ENCODE measurements at places on chromosomes 7 and 10.

DNA sequence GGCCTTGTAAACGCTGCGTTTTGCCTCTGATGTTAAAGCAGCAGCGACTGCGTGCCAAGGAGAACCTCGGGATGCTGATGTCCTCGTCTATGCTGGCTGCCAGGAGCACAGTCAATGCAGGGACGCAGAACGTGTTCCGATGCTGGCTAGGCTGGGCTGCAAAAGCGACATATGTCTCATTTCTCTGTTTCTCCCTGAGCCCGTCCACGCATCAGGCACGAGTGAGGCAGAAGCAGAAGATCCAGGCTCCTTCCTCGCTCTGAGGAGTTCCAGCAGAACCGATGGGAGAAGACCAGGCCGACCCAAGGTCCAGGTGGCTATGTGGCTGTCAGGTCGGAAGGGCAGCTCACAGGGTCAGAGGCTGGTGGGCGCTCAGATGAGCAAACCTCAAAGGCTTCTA lies 3.7 kb upstream of the FOXL3 start:
- no peaks in the 10 kb centered on the region for H3K36me3 ChIP-seq
- H3K4me1 ChIP-seq = peaks cover 7% of the 10 kb centered on the region
- H3K27me3 ChIP-seq = no peaks in the 10 kb centered on the region
- no peak overlapping the region for H3K27ac ChIP-seq
- no peak overlapping the region for H3K4me3 ChIP-seq

GRCh38 chr10:113539789-113540188 lies 13.1 kb upstream of the HABP2 start:
- peak; percentile 41 for DNase-seq
- no peak overlapping the region for H3K27ac ChIP-seq
- H3K27me3 ChIP-seq = no peaks in the 10 kb centered on the region
- no peaks in the 10 kb centered on the region for H3K36me3 ChIP-seq
- no peak overlapping the region for H3K4me3 ChIP-seq

DNA sequence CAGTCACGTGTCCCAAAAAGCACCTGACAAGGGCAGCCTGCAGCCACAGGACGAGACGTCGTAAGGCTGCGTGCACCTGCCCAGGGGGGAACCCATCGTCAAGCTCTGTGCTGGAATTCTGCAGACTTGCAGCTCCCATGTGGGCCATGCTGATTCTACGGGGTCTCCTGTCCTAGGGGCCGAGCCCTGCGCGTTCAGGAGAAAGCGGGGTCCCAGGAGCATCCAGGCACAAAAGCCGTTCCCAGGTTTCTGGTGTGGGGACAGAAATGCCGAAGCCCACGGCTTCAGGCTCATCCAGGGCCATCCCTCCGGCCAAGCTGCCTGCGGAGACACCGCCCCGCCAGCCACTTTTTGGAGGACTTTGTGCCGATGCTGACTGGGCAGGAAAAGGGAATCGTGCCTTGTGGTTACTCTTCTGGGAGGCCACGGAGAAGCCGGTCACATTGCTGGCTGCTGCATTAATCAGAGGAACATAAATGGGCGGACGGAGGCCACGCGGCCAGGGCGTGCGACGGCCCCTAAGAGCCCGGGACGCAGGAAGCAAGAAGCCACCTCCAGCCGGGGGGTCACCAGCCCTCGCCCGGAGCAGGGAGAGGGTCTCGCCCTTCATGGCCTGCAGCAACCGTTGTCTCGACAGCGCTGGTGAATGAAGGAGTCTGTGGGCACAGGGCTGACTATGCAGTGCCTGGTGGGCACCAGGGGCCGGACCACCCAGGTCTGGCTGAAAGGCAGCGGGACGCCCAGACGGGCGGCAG lies 62.6 kb upstream of the PDGFA start:
- H3K4me3 ChIP-seq = no peak overlapping the region
- peaks cover 3% of the 10 kb centered on the region for H3K4me1 ChIP-seq
- no peak for DNase-seq
- H3K27ac ChIP-seq = no peak overlapping the region
- peaks cover 8% of the 10 kb centered on the region for H3K36me3 ChIP-seq

DNA sequence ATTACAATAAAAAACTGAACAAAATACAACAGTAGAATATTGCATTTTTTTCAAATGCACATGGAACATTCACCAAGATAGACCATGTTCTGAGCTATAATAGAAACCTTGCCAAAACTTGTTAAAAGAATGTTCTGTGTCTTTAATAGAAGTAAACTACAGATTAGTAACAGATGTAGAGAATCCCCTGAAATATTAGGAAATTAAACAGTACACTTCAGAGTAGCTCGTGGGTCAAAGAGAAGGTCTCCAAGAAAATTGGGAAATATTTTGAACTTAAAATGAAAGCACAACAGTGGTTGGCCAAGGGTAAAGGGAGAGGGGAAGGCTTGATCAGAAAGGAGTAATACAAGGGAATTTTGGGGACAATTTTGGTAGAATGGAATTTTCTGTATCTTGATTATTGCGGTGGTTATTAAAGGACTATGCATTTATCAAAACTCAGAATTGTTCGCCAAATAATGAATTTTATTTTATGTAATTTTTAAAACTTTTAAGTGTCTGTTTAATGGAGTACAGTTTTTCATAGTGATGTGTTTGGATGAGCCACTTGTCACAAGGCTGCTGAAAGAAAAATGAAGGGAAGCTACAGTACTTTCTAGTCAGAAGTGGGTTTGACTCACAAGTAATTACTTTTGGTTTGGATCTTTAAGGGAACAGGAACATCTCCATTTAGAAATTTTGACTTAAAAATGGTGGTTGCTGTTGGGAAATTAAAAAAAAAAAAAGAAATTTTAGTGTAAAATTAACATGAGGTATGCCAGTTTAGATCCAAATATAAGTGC lies 10.2 kb downstream of the PLEKHA8 start:
- H3K4me1 ChIP-seq = peaks cover 11% of the 10 kb centered on the region
- H3K36me3 ChIP-seq = no peaks in the 10 kb centered on the region
- H3K4me3 ChIP-seq = no peak overlapping the region
- no peak overlapping the region for H3K27ac ChIP-seq

GRCh38 chr10:45553155-45553554 lies 119.4 kb downstream of the ZFAND4 start:
- no peaks in the 10 kb centered on the region for H3K27me3 ChIP-seq
- peaks cover 8% of the 10 kb centered on the region for H3K36me3 ChIP-seq
- H3K27ac ChIP-seq = no peak overlapping the region
- DNase-seq = no peak

- H3K27me3 ChIP-seq = no peaks in the 10 kb centered on the region
- no peak for DNase-seq
- no peak overlapping the region for H3K4me3 ChIP-seq
- no peaks in the 10 kb centered on the region for H3K36me3 ChIP-seq
- H3K4me1 ChIP-seq = peaks cover 1% of the 10 kb centered on the region
These were observed 3.9 kb upstream of the FAM13C start for GRCh38 chr10:59366290-59366689.

GRCh38 chr7:117176206-117176605 lies 146.7 kb downstream of the WNT2 start:
- no peaks in the 10 kb centered on the region for H3K27me3 ChIP-seq
- no peaks in the 10 kb centered on the region for H3K4me1 ChIP-seq
- H3K4me3 ChIP-seq = no peak overlapping the region
- H3K36me3 ChIP-seq = no peaks in the 10 kb centered on the region
- DNase-seq = no peak

Measured in tibial artery (tissue), 4 donors.